ENCODE measurements at places on chromosomes 5 and 9.

- peak overlapping the region; percentile 14 for H3K4me3 ChIP-seq
- H3K27ac ChIP-seq, result no peak overlapping the region
- no peak for DNase-seq
- H3K27me3 ChIP-seq, result peaks cover 8% of the 10 kb centered on the region
- no peaks in the 10 kb centered on the region for H3K36me3 ChIP-seq
Observed at GRCh38 chr5:138654281-138654867, 79.2 kb upstream of the HSPA9 start.

DNA sequence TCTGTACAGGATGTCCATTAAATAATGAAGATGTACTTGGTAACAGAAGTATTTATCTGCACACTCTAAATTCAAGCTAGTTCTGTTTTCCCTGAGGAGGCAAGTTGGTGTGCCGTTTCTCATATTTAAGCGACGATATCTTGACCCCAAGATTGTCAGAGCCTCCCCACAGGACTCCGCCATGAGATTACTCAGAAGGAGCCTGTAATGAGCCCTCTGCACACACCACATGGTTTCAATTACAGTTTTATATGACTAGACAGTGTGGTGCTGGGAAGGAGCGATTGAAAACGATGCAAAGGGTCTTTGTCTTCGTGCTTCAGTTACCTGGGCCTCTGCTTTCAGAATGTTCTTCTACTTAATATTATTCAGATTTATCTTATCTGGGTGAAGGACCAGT, 840.4 kb upstream of the WWC1 start:
- H3K4me3 ChIP-seq, result no peak overlapping the region
- no peaks in the 10 kb centered on the region for H3K27me3 ChIP-seq
- no peaks in the 10 kb centered on the region for H3K36me3 ChIP-seq

DNA sequence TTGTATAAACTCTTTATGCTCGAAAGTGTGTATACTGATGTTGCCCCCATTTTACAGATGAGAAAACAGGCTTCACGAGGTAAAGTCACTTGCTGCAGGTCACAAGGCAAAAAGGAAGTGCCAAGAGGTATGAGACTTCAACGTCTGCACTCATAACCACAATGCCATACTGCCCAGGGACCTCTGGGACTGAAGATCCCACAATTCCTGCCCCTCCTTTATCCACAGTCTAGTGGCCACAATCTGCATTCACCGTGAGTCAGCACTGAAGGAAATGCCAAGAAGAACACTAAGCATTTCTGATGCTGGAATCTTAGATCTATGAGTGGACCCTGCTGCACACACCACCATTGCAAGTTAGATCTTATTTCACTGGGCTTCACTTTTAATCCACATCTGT, 37.3 kb downstream of the MED27 start:
- H3K36me3 ChIP-seq, result no peaks in the 10 kb centered on the region
- no peaks in the 10 kb centered on the region for H3K4me1 ChIP-seq
- no peaks in the 10 kb centered on the region for H3K27me3 ChIP-seq
- no peak for DNase-seq
- H3K27ac ChIP-seq, result no peak overlapping the region

DNA sequence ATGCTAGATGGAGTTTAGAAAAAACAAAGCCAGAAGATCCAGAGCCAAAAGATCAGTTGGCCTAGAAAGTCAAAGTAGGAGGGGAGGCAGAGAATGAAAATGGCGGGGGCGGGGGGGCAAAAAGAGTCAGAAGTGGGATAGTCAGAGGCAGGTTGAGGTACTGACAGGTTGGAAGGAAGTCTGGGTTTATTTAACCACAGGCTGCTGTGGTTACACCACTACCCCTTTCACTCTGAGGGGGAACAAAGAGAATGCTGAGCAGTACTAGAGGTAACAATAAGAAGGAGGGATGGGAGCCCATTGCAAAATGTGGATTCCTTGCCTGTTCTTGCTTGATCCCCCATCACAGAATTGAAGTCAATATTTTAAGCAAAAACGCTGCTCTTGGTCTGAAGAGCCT, 111.8 kb downstream of the CAVIN4 start:
- H3K36me3 ChIP-seq, result no peaks in the 10 kb centered on the region
- H3K27ac ChIP-seq, result no peak overlapping the region
- DNase-seq, result no peak
- no peaks in the 10 kb centered on the region for H3K27me3 ChIP-seq
- no peaks in the 10 kb centered on the region for H3K4me1 ChIP-seq

GRCh38 chr9:34428325-34428958, 29.9 kb downstream of the FAM219A start:
- no peak overlapping the region for H3K27ac ChIP-seq
- H3K27me3 ChIP-seq, result no peaks in the 10 kb centered on the region
- H3K36me3 ChIP-seq, result no peaks in the 10 kb centered on the region

GRCh38 chr5:72921886-72922285, 34.0 kb upstream of the FCHO2 start:
- no peak overlapping the region for H3K4me3 ChIP-seq
- no peaks in the 10 kb centered on the region for H3K4me1 ChIP-seq
- DNase-seq, result no peak
- no peaks in the 10 kb centered on the region for H3K36me3 ChIP-seq
- H3K27ac ChIP-seq, result no peak overlapping the region
- H3K27me3 ChIP-seq, result no peaks in the 10 kb centered on the region

DNA sequence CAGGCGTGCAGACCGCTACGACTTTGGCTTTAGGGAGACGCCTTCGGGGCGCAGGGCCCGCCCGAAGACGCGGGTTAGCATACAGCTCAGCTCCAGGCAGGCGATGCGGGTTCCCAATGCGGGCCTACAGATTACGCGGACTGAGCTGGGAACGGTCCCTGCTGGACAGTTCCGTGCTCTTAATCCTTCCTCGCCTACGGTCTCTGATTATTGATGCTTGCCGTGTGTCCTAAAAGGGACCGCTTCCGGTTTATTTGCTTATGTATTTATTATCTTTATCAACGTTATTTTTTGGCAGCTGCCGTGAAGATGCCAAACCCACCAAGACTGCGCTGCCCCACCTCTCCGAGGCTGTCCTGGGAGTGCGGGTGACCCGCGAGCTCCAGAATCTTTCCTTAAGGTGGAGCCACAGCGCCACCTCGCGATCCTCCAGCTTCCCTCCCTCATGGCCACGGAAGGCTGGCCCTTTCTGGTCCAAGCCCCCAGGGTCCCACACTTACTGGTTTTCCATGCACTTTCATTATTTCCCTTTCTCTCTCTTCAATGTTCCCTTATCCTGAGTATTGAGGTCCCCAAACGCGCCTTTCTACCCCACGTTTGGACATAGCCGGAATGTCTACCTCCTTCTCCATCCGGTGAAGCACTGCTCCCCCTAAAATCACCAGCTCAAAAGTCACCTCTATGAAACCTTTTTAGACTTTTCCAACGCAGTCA, 7.0 kb upstream of the EBF1 start:
- no peaks in the 10 kb centered on the region for H3K36me3 ChIP-seq
- no peak overlapping the region for H3K4me3 ChIP-seq
- no peaks in the 10 kb centered on the region for H3K27me3 ChIP-seq
- H3K27ac ChIP-seq, result no peak overlapping the region
- H3K4me1 ChIP-seq, result peaks cover 2% of the 10 kb centered on the region

GRCh38 chr9:14395317-14396082, 81.6 kb upstream of the NFIB start:
- H3K4me3 ChIP-seq, result no peak overlapping the region
- H3K36me3 ChIP-seq, result no peaks in the 10 kb centered on the region
- no peaks in the 10 kb centered on the region for H3K27me3 ChIP-seq
- no peaks in the 10 kb centered on the region for H3K4me1 ChIP-seq

DNA sequence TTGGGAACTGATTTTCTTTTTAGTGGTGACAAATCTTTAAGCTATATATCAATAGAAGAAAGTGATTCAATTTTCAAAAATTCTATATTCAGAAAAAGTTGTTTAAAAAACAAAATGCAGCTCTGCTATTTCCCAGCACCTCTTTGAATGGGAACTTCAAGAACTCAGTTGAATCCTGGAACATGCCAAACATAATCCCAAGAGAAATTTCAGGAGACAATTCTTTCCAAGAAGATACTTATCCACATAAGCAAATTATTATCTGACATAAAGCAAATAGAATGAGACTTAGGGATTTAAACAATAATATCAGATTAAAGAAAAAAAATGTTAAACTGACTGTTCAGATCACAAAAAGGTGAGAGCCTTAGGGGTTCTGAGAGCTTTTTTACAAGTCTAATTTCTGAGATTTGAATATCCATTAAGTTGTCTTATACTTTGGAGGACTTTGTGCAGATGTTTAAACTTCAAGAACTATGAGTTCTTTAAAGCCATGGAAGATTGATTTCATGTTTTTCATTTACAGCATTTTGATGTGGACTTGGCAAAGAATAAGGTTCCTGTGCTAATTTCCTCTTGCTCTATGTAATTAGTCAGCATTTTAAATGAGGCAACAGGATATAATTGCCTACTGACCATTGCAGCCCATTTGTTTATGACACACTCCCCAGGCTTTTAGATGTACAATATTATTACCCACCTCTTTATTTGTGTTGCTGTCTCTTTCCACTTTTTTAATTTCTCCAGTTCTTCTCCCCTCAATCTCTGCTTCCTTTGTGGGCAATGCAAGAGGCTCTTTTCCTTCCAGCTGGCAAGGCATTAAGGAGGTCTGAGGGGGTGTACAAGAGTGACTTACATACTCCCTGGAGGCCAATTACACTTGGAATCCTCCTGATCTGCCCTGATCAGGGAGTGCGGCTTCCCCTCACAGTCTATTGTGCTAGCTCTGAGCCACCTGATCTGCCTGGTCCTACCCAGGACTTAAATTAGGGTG, 419.1 kb downstream of the NR2F1-AS1 start:
- H3K27me3 ChIP-seq, result no peaks in the 10 kb centered on the region
- H3K27ac ChIP-seq, result peak overlapping the region; percentile 43
- no peak overlapping the region for H3K4me3 ChIP-seq

DNA sequence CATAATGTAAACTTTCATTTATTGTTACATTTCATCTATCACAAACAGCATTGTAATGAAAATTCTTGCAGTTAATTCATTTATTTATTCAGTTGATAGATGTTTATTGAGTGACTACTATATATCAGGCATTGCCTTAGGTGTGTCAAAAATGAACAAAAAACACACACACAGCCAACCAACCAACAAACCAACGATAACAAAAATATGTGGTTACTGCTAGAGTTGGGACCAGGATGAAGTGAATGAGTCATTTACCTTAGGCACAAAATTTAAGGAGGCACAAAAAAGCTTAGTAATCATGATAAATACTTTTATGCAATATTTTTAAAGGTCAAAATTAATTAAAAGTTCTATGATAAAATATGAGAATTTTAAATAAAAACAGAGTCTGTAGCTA, 223.4 kb downstream of the CSNK1G3 start:
- no peak overlapping the region for H3K27ac ChIP-seq
- no peaks in the 10 kb centered on the region for H3K36me3 ChIP-seq
- no peaks in the 10 kb centered on the region for H3K27me3 ChIP-seq
- no peak for DNase-seq
- H3K4me1 ChIP-seq, result no peaks in the 10 kb centered on the region

DNA sequence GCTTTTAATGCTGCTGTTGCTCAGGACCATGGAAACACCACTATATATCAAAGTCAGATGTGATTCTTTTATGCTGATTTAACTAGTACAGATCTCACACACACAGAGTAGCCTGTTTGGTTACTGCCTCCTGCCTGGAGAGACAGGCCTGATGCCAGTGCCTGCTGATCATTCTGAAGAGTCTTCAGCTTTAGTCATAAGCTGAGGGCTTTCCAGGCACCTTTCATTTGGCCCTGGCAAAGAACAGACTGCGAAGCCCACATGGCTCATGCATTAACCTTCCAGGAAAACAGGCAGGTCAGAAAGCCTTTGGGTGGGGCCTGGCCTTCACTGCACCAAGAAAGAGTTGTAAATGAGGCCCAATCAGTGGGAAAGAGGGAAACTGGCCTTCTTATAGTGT, 144.7 kb downstream of the SAXO1 start:
- H3K4me1 ChIP-seq, result no peaks in the 10 kb centered on the region
- no peak overlapping the region for H3K4me3 ChIP-seq
- H3K27ac ChIP-seq, result no peak overlapping the region

GRCh38 chr5:170289764-170290163, 7.8 kb downstream of the LCP2 start:
- DNase-seq, result no peak
- H3K4me1 ChIP-seq, result no peaks in the 10 kb centered on the region
- H3K4me3 ChIP-seq, result no peak overlapping the region

DNA sequence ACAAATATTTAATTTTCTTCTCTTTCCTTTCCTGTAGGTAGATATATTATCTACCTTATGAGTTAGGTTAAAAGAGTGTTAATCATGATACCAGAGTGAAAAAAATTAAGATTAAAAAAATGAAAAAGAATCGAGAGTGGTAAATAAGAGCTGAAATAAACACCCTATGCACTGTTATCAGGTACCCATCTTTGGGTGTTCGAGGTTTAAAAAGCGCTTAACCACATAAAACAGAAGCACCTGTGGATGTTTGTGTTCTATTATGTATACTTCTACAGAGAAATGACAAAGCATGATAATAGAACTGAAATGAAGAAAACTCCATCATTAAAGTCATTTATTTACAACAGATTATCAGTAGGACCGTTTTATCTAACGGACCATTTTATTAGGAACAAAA, 25.7 kb upstream of the GCNT4 start:
- H3K27ac ChIP-seq, result no peak overlapping the region
- no peaks in the 10 kb centered on the region for H3K4me1 ChIP-seq
- no peak for DNase-seq
- no peaks in the 10 kb centered on the region for H3K27me3 ChIP-seq

DNA sequence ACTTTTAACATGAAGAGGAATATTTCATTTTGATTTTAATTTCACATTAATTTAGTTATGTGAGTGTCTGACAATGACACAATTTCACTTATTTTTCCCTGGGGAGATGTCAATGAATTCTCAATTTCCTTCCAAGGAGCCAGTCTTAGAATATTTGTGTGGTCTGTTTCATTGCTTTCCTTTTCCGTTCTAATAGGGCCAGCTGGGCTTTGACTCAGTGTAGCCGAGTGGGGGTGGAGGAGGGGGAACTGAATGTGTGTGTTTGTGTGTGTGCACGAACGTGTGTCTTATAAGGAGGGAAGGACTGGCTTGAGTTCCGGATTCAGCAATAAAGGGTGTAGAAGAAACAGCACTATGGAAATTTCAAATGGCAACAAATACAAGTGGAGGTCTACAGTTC, 100.0 kb downstream of the BASP1 start:
- no peaks in the 10 kb centered on the region for H3K27me3 ChIP-seq
- no peaks in the 10 kb centered on the region for H3K36me3 ChIP-seq
- peaks cover 3% of the 10 kb centered on the region for H3K4me1 ChIP-seq
- no peak overlapping the region for H3K4me3 ChIP-seq

DNA sequence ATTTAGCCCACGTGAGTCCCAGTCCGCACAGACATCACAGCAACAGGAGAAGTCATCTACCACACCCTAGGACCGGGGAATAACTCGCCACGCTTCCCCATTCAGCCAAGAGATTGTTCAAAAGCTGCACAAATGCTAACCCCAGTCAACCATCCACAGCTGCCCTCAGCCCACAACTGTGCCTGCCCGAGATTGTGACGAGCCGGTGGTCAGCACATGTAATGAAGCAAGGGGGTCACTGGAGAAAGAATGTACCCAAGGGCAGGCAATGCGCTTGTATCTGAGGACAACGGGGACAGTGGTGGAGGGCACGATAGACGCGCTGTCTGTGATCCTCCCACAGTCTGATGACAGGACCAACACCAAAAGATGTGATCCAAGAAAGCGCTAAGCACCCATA, 67.8 kb downstream of the COL23A1 start:
- no peak overlapping the region for H3K27ac ChIP-seq
- H3K4me1 ChIP-seq, result peaks cover 10% of the 10 kb centered on the region
- no peak overlapping the region for H3K4me3 ChIP-seq
- no peaks in the 10 kb centered on the region for H3K27me3 ChIP-seq

Measured in neuronal stem cell (in vitro differentiated cells).